ENCODE measurements at places on chromosomes 11 and 22.

DNA sequence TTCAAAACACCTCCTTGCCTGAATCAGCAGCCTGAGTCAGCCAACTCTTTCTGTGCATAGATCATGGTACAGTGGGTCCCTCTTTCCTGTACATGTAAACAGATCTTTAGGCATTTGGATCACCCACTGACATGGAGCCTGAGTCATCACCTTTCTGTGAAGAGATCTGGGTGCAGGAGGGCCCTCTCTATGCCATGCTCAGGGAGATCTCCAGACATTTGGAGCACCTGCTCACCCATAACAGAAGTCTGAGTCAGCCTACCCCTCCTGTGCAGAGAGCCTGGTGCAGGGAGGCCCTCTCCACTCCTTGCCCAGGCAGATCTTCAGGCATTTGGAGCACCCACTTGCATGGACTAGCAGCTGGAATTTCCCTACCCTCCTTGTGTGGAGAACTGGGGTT lies 56.2 kb upstream of the GLYAT start:
- DNase-seq = no peak

DNA sequence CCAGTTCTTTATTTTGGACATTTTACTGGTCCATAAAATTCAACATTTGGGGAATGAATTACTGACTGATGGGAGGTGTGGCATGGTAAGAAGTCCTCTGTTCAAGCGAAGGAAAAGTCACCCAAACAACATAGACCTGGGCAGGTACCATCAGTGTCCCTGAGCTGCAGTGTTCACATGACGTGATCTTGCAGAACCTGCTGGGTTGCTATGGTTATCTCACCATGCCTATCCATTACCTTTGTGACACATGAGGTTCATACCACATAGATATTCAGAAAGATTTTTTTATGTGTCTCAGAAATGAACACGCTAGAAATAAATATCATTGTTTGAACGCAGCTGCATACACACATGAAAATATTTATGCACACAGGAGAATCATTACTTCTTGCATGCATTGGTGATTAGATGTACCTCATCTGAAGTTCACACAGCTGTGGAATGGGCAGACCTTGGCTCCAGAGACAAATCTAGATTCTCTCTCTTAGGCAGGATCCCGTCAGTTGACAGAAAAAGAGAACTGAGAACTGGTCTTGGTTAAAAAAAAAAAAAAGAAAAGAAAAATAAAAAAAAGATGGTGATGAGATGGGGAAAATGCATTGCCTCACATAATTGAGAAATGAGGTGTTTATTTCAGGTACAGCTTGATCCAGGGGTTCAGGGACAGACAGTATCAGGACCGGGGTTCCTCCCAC lies 21.4 kb upstream of the RCN1 start:
- DNase-seq = no peak

DNA sequence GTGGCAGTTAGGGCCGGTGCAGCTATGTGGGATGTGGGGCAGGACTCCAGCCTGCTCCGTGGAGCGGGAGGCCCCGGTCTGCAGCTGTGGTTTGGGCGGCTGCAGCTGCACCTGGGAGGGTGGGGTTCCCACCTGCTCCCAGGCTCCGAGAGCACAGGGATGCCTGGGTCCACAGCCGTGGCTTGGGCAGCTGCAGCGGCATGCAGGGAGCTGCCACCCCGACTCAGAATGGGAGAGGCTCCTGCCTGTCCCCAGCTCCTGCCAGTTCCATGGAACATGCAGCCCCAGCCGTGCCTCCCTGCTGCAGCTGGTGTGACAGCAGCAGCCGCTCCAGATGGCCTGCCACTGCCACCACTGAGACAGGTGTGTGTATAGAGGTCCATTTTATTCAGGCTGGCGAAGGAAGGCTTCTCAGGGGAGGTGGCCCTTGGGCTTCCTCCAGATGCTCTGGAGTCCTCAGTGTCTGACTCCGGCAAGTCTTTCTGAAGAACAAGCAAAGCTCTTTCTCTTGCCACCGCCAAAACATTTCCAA lies 21.8 kb upstream of the UPK3A start:
- DNase-seq = no peak

DNA sequence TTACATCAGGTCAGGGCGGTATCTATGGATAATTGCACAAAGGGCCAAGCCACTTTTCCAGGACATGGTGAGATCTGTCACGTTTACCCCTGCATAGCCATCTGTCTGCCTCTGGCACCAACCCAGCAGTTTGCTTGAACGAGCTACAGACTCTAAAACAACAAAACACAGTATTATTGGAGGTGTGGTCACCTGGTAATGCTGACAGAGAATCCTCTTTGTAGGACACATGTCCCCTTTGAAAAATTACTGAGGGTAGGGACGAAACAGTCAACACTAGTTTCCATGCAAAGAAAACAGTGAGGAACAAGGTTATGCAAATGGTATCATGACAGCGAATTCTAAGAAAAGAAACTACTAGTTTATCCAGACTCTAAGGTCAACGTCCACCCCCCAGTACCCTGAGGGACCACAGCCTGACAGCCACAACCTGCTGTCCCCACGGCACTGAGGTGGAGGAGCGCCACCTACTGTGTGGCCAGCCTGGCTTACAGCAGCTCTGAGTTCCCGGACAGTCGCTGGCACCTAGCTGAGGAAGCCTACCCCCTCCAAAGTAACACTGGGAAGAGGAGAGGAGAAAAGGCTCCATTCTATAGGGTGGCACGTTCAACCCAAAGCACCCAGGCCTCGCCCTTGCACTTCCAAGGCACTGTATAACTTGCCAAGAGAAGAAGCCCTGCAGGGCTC lies 117.4 kb upstream of the BID start:
- DNase-seq = no peak

DNA sequence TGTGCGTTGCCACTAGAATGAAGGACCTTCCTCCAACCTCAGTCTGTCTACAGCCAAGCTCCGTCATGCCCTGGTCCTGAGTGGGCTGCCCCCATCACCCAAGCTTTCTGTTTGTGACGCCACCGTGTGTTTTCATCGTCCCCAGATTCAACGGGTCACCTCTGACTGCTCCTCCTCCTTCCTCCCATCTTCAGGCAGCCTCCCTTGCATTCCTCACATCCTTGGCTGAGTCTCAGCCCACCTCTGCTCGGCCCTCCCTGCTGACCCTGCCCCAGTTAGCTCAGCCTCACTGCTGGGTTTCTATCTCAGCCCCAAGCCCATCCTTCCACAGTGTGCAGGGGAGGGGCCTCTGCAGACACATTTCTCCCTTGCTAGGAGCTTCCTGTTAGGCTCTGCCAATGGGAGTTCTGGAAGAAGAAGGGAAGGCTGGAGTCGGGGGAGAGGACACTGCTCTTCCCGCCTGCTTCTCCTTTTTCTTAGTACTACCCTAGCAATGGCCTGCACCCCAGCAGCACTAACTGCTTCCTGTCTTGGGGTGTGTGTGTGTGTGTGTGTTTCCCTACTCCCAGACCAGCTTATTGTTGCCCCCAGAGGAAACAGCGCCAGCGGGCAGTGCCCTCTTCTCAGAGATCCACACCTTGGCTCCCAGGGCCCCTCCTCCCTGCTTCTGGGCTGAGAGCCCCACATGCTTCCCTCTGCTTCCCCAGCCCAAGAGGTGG lies 5.2 kb downstream of the IFT27 start:
- no peak for DNase-seq

DNA sequence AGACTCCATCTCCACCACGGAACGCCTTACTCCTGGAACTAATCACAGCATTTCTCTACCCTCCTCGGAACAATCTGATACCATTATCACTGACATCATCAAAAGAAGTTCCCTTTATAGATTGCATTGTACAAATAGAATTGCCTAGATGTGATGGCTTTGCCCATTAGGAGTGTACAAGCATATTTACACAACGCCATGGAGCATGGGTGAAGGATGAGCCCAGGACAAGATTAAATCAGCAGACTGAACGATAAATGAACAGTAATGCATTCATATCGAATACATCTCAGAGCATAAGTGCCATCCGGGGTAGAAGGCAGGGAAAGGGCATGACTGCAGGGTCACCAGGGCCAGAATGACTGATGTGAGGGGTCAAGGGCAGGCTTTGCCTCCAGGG lies 57.3 kb downstream of the KIRREL3 start:
- DNase-seq = no peak

- no peak for DNase-seq
These were observed 147.5 kb downstream of the LARGE1 start for GRCh38 chr22:33772745-33773144.

- DNase-seq = no peak
These were observed 127.0 kb downstream of the COMMD9 start for GRCh38 chr11:36162006-36162882.

DNA sequence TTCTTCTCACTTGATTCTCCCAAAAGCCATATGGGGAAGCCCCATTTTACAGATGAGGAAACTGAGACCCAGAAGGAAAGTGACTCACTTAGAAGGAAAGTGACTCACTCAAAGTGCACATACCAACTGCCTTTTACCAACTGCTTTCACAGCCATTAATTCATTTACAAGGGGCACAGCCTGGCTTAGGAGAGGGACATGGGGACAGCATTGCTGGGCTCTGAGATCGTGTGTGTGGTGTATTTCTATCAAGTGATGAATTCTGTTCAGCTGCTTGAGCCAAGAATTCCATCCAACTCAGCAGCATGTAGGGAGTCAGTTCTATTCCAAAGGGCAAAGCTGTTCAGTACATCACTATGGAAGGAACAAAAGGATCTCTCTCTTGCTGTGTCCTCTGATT lies 23.5 kb upstream of the PAK1 start:
- no peak for DNase-seq

- no peak for DNase-seq
These were observed 67.5 kb downstream of the GAB2 start for GRCh38 chr11:78350091-78350645.

GRCh38 chr11:10441091-10441490 lies 14.0 kb upstream of the AMPD3 start:
- no peak for DNase-seq

GRCh38 chr11:118922745-118923627 lies 2.7 kb downstream of the BCL9L start:
- no peak for DNase-seq

- DNase-seq = no peak
These were observed 42.9 kb downstream of the RNF169 start for GRCh38 chr11:74791333-74792100.

DNA sequence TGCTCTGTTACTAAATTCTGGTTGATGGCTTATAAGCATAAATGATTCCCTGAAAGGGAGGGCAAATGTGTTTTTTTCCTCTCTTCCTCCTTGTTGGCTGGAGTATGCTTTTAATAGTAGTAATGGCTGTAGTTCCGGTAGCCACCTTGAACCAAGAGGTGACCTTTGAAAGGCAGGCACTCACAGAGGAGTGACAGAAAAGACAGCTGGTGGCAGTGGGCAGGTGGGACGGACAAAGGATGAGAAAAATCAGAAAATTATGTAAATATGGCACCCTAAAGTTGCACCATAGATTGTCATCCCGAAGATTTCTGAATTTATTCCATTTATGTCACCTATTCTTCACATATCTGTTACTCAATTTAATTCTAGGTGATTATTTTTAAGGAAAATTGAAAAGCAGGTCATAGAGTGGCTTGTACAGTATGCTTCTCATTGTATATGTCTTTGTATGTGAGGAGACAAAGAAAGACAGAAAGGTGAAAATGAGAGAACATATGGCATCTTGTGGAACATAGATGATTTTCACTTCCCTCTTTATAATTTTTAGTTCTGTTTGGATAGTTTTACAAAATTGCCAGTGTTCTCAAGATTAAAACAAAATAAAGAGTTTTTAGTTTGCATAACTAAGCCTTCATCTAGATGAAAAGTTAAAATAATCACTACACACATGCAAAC lies 17.0 kb downstream of the CASP12 start:
- DNase-seq = no peak

DNA sequence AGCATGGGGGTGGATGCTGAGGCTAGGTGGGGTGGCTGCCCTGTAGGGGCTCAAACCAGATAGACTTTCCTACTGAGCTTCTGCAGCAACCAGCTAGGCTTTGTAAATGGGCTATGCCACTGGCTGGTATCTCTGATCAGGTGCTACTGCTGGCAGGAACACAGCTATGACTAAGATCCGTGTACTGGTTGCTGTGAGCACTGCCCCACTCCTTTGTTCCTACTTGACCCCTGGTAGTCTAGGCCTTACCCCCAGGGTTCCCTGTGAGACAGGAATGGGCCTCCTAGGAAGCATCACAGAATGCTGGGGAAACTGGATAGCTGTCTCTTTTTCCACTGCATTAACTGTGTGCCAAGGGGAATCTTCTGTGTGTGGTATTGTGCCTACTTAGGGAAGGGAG lies 58.4 kb upstream of the GAB2 start:
- DNase-seq = no peak

DNA sequence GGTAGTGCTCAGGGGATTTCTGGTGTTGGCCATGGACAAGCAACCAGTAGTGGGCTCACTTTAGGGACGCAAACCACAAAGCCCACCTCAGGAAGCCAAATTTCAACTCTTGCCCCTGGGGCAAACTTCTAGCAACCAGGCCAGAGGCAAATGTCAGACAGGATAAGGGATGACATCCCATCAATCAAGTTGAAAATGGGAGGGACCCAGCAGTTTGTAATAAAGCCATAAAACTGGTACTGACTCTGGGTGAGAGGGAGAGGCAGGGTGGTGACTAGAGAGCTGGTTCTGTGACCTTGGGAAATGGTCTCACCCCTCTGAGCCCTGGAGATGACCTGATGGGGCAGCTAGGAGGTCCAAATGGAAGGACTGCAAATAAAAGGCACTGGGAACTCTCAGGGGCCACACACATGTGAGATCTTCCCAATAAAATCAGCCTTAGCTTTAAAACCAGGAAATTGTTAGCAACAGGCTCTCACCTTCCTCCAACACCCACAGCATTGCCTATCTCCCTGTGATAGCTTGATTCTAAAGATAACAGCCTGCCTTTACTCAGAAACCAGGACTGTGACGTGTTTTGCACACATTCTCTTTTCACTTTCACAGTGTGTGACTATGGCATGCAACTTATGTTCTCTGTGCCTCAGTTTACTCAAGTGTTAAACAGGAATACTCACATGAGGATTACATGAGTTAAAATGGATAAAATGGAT lies 6.4 kb upstream of the TBC1D10A start:
- DNase-seq = no peak

- peak; percentile 7 for DNase-seq
These were observed 18.8 kb downstream of the PANX1 start for GRCh38 chr11:94147433-94147845.

GRCh38 chr11:118912742-118913410 lies 12.8 kb downstream of the BCL9L start:
- DNase-seq = peak; percentile 40

DNA sequence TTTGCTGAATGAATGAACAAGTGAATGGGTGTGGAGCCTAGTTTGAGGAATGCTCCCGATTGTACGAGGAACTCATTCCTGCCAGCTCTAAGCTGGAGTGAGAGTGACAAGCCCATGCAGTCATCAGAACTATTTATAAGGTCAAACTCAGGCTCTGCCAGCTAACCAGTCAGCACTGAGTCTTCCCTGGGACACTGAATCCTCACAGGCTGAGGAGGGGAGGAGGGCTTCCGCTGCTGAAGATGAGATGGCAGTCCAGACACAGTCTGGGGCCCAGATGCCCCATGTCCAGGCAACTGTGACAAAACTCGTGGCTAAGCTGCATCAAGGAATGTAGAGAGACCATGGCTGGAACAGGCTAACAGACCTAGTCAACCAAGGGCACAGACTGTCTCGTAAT lies 4.0 kb downstream of the LRP4 start:
- DNase-seq = no peak

GRCh38 chr22:44428941-44429830 lies 68.8 kb downstream of the RTL6 start:
- DNase-seq = no peak
